ENCODE measurements at places on chromosomes 3 and 15. TPM values are rescaled to one million over a fixed set of nuclear protein-coding genes. Genes with fewer than 3 reads are reported as not detected.

The CFAP20DC gene
- 1.6 TPM for total RNA-seq

The GOLGA6L4 gene
- total RNA-seq, result 0.83 TPM

The NANOGP8 gene
- not detected for total RNA-seq

The C3orf80 gene
- not detected for total RNA-seq

The AGBL1 gene
- not detected for total RNA-seq

The MUSTN1 gene
- not detected for total RNA-seq

The SUSD5 gene
- 2.9 TPM for total RNA-seq

DNA sequence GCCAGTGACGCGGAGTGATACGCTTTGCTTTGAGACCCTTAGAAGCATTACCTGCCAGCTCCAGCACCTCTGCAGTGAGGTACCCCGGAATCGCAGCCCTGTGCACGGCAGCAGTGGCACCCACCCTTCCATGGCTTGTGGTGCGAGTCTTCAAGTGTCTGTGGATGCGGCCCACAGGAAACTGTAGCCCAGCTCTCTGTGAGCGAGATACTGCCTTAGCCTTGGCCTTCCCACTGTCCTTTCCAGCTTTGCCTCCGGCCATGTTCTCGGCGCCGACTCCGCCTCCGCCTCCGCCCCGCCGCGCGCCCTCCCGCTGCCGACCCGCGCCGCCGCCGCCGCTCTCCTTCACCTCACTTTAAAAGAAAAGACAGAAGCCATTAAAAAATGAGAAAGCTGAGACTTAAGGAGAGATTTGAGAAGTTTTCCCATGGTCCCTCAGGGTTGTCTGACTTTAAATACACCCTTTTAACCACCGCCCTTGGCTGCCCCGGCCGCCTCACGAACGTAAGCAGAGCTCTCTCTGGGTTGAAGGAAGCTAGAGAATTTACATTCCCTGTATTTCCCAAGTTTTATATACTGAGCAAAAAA, 78.5 kb upstream of the FAM174B start:
- DNase-seq, result peak; percentile 11

GRCh38 chr3:194399166-194399565, at the start of gene GP5:
Gene GP5, minus strand, starts transcription at chr3:194399266. Its CDS starts 984 bp downstream, at chr3:194398282.
- DNase-seq, result no peak

DNA sequence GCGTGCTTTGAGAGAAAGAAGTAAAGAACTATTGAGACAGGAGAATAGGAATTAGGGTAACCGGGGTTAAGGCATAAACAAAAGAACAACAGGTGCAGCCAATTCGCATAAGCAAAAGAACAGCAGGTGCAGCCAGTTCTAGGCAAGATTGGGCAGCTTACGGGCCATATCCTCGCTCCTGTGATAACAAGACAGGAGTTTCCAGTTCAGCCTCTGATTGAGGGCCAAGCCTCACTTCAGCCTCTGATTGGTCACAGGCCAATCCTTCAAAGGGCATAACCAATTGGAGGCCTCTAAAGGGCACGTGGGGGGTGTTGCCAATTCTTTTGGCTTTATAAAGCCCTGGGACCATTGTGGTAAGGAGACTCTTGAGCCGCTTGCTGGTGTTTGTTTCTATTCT, 143.5 kb downstream of the GADL1 start:
- DNase-seq, result no peak

GRCh38 chr3:136070953-136071949, 105.7 kb downstream of the PPP2R3A start:
- DNase-seq, result peak; percentile 27

DNA sequence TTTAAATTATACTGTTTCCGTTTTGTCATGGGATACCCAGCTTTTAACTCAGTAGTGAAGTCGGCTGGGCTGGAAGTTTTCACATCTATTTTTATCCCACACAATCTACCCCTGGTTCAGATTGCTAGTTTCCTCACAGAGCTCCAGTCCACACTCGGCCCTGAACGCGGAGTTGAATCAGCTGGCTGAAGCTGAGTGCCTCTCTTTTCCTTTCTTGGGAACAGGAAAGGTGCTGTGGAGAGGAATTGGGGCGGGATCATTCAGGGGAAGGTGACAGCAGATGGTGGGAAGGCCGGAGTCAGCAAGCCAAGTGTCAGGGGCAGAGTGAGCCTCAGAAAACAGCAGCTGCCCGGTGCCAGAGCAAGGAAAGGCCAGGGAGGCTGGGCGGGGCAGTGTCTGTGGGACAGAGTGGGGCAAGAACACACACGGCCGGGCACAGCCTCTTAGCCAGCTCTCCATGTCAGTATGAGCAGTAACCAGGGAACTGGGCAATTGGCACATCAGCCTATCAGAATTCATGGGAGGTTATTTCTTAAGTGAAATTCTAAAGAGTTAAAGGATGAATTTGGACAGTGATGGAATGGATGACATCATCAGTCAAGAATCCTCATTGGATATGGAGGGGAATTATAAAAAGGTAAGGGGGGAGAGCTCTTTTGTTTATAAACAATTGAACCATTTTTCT, 135.7 kb upstream of the IL12A start:
- DNase-seq, result peak; percentile 56

DNA sequence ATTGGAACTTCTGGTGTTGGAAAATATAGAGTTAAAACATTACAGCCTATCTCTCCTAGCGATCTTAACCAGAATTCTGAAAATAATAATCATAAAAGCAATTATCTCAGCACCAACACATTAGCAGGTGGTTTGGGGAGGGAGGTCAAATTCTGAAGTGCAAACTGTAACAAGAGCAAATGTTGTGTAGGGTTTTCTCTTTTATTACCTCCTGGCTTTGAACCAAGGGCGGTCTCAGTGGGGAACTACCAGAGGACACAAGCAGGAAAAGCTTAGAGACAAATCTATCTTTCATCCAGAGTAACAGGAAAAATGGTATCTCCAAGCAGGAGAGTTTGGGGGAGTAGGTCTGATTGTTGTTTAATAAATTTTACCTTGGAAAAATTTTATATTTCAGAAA, 5.5 kb upstream of the ARRDC4 start:
- no peak for DNase-seq

DNA sequence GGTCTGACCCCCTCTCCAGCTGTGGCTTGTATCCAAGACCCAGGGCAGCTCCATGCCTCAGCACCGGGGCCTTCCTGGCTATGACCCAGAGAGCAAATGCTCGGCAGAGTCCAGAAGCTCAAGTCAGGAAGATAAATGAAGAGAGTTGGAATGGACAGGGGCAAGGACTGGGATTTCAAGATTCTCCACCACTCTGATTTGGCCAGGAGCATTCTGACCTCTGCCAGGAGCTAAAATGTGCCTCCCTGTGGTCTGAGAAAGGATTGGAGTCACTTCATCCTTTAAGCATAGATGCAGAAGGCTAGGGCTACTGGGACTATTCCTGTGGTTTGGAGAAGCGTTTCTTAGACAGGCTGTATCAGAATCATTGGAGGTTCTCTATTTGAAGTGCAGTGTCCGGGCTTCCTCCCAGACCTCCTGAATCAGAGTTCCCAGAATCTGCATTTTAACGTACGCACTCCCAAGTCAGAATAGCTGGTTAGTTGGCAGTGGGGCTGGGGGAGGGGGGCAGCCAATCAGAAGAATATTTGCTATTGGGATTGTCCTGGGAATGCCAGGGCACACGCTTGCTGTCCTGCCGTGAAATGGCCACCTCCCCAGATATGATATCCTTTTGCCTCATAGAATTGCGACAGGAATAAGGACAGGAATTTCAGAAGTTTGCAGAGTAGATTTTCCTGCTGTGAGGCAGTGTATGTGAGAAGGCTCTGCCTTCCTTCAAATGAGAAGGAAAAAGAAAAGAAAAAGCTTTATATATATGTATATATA, 57.4 kb downstream of the HRH1 start:
- DNase-seq, result peak; percentile 46

GRCh38 chr3:106004826-106005225, 136.0 kb upstream of the CBLB start:
- DNase-seq, result no peak

DNA sequence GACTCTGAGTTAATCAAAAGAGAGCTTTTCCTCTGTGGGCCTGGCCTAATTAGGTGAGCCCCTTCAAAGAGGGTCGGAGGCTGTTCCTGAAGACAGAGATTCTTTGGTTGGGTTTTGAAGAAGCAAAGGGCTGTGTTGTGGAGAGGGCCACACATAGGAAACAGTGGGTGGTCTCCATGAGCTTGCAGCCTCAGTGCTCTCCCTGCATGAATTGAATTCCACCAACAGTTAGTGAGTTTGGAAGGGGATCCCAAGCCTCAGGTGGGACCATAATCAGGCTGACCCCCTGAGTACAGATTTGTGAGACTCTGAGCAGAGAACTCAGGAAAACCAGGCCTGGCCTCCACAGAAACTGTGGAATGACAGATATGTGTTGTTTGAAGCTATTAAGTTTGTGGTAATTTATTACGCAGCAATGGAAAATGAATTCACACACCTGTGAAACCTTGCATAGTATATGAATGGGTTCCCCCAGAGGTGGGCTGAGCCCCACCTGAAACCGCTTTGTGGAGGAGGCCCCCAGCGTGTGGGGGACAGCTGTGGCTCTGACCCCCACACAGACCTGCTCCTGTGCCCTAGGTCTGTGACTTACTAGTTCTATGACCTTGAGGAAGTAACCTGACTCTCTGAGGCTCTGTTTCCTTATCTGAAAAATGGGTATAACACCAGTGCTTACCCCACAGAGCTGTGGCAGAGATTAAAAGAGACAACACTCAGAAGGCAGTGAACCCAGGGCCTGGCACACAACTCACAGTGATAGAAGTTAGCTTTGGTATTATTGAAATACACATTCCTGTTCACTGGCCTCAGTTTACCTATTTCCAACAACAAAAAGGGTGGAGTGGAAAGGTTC, 431.3 kb downstream of the FOXP1 start:
- DNase-seq, result no peak

- DNase-seq, result peak; percentile 14
Observed at GRCh38 chr3:115912372-115912771, 289.1 kb downstream of the GAP43 start.

GRCh38 chr3:165545059-165545458, 292.2 kb downstream of the BCHE start:
- DNase-seq, result no peak

DNA sequence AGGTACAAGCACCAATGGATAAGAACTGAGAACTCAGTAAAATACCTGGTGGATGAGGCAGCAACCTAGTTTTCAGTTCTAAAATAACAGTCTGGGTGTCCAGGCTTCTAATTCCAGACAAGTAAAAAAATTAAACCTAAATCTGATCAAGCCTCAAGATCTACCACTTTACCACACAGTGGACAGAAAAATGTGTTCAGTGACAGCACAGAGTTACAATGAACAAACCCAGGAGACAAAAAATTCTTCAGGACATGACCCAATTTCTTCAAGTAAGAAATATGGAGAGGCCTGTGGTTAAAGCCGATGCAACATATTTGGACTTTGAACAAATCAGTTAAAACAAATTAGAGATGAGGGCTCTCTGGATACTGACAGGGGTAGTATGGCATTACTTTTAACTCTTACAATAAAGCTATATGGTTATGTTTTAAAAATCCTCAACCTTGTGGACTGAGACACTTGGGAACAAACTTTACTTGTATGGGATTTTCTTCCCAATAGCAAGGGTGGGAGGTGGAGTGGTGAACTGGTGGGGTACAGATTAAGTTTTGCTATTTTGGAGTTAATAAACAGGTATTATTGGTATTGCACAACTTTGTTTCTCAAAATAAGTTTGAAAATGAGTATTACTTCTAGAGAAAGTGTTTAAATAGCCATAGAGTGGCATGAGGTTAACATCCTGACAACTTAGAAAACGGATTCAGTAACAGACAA, 14.2 kb downstream of the CCNL1 start:
- no peak for DNase-seq

- DNase-seq, result no peak
Observed at GRCh38 chr3:39080026-39080425, 27.4 kb downstream of the GORASP1 start.

DNA sequence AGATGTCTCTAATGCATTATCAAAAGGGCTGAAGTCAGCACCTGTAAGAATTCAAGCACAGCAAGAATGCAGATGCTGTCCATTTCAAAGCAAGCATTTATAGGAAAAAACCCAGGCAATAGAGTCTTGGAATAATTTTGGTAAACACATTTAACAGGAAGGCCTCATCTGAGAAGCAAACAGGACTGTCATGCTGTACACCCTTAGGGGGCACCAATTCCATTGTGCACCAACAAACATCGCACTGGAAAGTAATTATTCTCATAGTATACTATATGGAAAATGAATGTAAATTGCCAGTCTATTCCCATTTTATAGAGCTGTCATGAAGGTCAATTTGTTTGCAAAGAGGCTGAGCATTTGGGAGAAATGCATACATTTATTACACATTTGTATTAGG, 247.3 kb upstream of the SUCLG2 start:
- no peak for DNase-seq

GRCh38 chr3:189563853-189564563, 67.2 kb upstream of the TP63 start:
- peak; percentile 78 for DNase-seq

DNA sequence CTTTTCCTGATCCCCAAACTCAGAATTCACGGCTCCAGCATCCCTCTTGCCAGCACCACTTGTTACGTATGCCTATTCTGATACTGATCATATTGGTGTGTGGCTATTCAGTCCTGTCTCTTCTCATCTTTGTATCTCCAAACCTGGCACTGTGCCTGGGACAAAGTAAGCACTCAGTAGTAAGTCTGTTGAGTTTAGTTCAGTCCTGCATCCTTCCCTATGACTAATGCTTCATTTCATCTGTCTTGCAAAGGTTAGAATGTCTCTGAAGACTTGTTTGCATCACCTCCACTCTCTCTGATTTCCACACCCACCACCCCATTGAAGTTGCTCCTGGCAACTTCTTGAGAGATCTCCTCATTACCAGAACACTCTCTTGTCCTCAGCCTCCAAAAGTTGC, 80.3 kb downstream of the HMG20A start:
- DNase-seq, result peak; percentile 77

DNA sequence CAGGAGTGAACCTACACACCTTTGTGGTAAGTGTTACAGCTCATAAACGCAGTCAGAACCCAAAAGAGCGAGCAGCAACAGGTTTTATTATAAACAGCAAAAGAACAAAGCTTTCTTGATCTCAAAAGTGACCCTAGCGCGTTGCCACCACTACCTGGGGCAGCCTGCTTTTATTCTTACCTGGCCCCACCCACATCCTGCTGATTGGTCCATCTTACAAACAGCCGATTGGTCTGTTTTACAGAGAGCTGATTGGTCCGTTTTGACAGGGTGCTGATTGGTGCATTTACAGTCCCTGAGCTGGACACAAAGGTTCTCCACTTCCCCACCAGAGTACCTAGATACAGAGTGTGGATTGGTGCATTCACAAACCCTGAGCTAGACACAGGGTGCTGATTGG, 143.1 kb downstream of the ARRDC4 start:
- DNase-seq, result no peak

- DNase-seq, result no peak
Observed at GRCh38 chr3:19399836-19400235, 251.5 kb downstream of the KCNH8 start.

DNA sequence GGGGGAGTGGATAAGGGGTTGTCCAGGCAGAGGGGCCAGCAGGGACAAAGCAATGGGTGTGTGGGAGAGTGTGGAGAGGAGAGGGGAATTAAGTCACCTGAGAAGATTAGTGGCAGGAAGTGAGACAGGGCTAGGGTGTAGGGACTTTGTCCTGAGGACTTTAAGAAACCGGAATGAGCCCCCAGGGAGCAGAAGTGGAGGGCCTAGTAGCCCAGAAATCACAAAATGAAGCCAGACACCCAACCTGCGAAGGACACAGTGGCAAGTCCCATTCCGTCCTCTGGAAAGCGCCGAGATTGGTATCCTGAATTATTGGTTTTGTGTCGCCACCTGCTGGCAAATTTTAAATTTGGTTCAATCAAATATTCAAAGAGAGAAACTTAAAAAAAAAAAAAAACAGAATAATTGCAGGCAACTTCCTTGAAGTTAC, 78.0 kb upstream of the SLC25A36 start:
- peak; percentile 39 for DNase-seq
